ENCODE measurements at places on chromosomes 6 and 20.

DNA sequence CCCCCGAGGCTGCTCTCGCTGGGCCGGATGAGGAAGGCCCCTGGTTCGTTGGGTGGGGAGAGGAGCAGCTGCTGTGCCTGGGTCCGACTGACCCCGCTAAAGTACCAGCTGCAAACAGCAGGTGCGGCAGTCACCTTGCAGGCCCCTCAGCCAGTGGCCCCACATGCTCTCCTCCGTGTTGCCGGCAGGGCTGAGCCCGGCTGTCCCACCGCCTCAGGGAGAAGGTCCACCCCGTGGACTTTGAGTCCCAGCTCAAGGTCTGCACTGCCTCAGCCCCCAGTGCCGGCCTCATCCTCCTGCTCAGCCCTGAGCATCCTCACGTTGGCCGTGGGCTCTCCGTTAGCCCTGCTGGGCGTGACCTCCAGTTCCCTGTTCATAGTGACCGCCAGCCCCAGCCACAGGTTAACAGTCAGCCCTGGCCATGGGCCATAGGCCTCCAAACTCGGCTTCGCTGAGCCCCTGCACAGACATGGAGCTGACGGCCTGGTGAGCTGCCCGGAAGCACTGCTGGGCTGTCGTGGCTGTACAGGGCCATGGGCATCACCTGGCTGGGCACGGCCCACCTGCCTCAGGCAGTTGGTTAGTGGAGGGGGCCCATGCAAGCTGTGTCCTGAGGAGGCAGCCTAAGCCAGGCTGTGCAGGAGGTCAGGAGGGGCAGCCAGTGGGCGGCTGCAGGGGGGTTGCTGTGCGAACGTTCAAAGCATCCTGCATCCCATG is 3.1 kb downstream of the SRMS start:
- DNase-seq: no peak

GRCh38 chr6:5466281-5467136 is 205.2 kb downstream of the FARS2 start:
- peak; percentile 27 for DNase-seq

GRCh38 chr6:84554706-84555105 is 209.7 kb downstream of the TBX18 start:
- DNase-seq: no peak

DNA sequence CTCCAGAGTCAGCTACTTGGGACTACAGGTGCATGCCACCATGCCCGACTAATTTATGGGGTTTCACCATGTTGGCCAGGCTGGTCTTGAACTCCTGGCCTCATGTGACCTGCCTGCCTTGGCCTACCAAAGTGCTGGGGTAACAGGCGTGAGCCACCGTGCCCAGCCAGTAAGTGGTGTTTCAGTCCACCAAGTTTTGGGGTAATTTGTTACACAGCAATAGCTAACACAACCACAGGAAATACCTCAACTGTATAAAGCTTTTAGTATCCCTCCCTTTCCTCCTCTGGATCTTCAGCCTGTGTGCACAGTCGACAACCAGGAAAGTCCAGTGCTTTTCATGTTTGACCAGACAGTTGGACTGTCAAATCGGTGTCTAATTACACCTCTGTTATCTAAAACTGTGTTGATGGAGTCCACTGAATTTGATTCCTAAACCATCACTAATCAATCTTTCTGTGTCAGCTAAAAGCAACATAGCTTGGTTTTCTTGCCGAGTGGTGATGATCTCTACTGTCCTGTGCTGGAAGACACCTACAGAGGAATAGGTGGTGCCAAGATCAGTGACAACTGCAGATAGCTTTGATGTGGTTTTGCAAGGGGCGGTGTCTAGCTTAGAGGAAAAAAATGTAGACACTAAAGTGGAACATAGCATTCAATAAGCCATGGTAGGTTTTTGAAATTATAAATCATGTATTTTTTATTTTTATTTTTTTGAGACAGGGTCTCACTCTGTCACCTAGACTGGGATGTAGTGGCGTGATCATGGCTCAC is 22.2 kb upstream of the ZBTB2 start:
- no peak for DNase-seq

- no peak for DNase-seq
Measured at GRCh38 chr6:24932832-24933231, 2.9 kb downstream of the RIPOR2 start.

DNA sequence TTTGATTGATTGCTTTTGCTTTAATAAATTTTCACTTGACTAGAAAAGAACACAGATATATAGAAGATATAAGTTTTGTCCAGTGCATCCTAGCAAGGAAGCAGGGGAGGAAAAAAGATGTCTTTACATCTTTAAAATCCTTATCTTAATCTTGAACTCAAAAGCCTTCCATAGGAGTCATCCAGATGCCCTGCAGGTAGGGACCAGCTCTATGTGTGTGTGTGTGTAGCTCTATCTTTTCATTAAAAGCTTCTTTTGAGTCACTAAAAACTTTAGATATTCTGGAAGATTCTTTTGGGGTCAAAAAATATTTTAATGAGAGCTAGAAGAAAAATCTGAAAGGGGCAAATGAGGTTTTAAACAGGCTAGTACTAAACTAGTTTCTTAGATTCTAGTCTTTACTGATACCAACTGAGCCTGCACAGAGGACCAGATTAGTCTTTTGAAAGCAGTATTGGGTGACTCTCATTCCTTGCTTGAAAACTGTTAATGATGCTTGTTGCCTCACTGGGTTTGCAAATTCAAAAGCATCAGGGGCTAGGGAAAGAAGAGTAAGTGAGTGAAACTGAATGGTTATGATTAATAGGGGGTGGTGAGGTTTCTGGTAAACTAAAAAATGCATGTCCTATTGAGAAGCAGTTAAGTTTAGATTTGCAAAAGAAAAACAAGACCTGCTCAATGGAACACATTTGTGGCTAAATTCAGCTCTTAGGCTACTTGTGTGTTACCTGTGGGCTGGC is 40.6 kb upstream of the JAG1 start:
- DNase-seq: no peak

DNA sequence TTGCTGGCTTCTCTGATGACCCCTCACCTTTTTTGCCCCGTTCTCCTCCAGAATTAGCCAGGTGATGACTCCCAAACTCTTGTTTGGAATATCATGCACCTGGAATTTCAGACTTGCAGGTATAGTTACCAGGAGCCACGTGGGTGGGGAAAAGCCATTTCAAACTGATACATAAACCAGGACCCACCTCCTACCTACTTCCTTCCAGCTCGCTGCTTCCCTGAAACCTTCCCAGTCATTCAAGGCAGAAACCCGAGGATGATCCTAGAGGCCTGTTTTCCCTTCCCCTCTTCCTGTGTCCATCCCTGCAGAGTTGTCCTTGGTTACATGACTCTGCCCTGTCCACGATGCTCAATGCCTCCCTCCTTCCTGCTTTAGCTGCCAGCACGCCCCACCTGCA is 101.9 kb downstream of the MTHFD1L start:
- no peak for DNase-seq

- DNase-seq: no peak
Measured at GRCh38 chr6:7770601-7771000, 44.7 kb downstream of the BMP6 start.

GRCh38 chr20:63051911-63052310 is 45.1 kb upstream of the BHLHE23 start:
- no peak for DNase-seq

DNA sequence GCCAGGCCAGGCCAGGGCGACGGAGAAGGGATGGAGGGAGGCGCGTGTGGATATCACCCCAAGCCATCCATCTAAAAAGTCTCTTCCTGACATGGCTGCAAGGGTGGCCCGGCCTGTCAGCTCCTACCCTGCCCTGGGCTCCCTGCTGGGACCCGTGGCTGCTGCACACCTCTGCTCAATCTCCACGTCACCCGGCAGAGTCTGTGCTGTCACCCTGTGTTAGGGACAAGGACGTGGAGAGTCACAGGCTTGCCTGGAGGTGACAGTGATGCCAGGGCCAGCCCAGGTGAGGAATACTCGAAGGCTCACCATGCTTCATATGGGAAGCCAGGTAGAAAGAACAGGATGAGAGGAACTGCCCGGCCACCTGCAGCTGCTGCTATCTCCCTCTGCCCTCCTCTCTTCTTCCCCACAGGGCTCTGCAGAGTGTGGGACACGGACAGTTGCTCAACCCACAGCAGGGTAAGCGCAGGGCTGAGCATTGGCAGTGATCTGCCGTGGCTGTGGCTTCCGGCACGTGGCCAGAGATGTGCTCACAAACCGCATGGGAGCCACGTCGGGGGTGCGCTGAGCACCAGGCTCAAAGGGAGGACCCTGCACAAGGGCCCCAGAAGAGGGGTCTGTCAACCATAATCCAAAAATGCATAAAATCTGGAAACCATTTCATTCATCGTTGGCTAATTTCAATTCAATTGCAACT is 214.3 kb downstream of the DLL1 start:
- no peak for DNase-seq

GRCh38 chr6:31142361-31142761 is 3.5 kb upstream of the PSORS1C2 start:
- no peak for DNase-seq

DNA sequence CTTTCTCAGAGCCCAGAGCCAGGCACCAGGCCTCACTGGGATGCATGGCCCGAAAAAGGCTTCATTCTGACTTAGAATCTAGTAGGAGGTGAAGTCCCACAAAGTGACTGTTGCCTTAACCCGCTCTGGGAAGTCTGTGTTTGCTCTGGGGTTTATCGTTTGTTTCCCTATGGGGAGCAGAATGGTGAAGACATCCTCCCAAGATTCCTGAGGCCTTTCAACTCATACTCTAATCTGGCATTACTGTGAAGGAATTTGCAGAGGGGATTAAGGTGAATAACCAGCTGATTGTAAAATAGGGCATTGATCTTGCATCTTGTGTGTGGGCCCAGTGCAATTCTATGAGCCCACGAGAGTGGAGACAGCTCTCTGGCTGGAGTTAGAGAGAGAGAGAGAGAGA is 67.8 kb downstream of the CDH26 start:
- DNase-seq: no peak

Measured in glomerular endothelial cell (primary cell).